ENCODE measurements at places on chromosomes 3 and 15.

DNA sequence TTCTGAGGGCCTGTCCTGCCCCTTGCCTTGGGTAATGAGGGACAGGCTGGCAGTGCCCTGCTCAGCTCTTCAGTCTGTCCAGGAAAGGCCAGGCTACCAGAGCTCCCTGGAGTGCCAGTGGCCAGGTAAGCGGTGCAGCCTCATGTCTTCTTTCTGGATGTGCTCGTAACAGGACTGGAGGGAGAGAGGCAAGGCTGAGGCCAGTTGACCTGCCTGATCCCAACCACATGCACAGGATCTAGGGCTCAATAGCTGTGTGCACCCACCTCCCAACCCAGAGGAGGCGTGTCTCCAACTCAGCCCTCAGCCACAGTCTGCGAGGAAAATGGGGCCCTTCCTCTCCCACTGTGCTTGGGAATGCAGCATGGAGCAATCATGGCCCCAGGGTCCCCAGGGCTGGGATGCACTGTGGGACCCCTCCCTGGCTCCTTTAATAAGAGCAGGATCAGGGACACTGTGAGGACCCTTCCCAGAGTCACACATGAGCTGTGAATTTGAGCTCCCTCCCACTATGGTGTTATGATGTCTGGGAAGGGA, 22.5 kb downstream of the ALS2CL start:
- no peak for DNase-seq

DNA sequence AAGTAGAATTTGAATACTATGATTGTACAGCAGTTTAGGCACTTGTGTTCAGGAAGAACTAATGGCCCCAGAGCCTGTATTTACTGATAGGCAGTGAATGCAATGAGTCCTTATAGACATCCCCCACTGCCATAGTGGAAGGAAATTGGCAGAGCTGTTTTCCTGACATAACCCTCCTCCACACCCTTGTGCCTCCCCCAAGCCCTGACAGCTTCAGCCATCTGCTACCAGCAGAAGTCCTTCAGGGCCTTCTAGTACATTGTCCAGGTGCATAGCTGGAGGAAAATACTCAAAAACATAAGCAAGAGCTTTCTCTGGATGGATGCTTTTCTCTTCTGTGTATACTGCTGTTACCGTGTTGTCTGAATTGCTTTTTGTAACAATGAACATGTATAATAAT, 20.6 kb downstream of the ARHGAP31 start:
- DNase-seq: no peak

- DNase-seq: no peak
Observed at GRCh38 chr3:178593786-178594185, 57.5 kb downstream of the KCNMB2 start.

DNA sequence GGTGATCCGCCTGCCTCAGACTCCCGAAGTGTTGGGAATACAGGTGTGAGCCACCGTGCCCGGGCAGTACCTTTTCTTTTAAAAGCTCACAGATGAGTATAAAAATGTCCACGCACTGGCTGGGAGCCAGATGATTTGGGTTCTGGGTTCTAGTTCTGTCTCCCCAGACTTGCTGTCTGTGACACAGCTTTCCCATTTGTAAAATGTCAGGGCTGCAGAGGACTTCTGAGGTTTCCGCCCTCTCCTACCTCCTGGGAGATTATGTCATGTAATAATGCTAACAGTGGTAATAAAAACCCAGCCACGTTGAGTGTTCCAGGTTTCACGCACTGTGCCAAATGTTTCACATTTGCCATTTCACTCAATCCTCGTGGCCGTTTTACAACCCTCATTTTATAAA, 1.3 kb upstream of the PPP4R2 start:
- no peak for DNase-seq

- no peak for DNase-seq
Observed at GRCh38 chr15:84913360-84913723, 28.9 kb downstream of the SLC28A1 start.

DNA sequence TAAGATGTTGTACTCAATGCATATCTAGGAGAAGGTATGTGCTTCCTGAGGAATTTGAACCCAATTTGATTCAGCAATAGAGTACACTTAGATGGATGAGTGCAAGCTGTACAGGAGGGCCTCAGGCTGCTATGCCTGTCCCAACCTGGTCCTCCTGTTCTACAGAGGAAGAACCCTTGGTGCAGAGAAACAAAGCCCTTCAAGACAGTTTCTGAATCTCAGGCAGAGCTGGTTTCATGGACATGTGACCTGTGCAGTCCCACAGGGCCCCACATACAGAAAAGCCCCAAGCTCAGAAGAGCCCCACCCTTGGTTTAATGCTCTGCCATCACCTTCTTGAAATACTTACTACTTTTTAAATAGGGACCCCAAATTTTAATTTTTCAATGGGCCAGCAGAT, 15.3 kb downstream of the FOXP1 start:
- DNase-seq: no peak

- no peak for DNase-seq
Observed at GRCh38 chr15:91605576-91605975, 247.9 kb upstream of the SLCO3A1 start.

DNA sequence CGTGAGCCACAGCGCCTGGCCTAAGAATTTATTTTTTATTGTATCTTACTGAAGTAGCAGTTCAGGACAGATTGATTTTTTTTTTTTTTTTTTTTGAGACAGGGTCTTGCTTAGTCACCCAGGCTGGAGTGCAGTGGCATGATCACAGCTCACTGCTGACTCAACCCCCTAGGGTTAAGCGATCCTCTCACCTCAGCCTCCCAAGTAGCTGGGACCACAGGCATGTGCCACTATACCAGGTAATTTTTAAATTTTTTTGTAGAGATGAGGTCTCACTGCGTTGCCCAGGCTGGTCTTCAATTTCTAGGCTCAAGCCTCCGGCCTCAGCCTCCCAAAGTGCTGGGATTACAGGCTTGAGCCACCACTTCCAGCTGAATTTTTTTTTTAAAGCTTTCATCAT, 99.8 kb upstream of the HERC1 start:
- peak; percentile 23 for DNase-seq

DNA sequence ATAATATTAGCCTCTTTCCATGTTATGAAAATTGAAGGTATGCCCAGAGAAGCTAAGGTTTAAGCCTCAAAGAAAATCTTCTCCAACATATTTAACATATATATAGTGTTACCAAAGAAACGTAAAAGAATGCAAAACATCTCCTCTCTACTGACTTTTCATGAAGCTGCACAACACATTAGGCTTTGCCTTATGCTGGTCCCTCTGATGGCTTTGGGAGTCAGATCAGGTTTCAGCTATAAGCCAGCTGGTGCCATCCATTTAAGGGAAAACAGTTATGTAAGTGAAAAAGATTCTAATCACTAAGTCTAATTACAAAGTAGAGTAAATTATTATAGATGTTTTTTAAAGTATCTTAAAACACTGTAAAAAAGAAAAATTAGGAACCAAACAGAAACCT, 410.5 kb downstream of the LSAMP start:
- no peak for DNase-seq

- no peak for DNase-seq
Observed at GRCh38 chr3:68306571-68306970, 625.8 kb downstream of the TAFA4 start.

DNA sequence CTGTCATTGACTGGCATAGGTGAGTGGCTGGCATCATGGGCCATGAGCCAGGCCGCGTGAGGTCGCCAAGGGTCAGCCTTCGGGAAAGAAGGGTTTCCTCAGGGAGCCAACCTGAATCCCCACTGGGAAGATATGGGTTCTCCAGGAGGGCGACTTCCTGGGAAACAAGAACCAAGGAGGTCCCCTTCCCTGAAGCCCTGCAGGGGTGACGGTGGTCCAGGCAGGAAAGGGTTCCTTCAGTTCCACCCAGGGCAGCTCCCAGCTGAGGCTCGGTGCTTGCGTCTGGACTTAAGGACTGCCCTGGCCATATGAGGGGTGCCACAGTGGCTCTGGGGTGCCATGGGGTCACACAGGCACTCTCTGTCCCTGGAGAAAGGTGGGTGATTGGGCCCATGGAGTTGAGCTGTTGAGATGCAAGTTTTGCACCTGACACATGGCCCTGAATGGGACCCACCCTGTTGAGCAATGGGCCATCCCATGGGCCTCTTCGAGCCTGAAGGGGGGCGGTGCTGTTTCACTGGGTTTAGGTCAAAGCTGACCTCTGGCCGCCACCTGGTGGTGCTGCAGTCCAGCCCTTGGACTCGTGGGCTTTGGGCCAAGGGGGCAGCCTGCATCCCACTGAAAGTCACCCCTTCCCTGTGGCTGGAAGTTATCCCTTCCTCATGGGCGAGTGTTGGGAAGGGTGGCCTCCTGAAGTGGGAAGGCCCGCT, 228.1 kb downstream of the SNRPN start:
- DNase-seq: no peak

GRCh38 chr3:72011485-72011884, 226.5 kb upstream of the PROK2 start:
- DNase-seq: no peak

GRCh38 chr15:79978260-79978654, 7.3 kb upstream of the BCL2A1 start:
- no peak for DNase-seq

DNA sequence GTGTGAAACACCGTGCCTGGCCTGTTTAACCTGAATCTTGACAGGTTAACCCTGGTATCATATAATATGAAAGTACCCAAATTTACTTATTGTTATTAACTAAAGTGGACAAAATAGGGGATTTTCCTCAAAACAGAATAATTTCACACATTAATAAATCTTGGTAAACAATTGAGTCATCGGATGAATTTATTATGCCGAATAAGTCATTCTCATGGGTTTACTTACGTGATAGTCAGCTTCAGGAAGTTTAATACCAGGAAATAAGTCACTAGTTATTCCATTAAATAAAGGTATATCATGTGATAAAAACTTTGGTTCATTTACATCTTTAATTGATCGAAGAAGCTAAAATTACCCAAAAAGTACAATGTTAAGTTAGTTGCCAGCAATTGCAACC, 99.7 kb downstream of the DNAH12 start:
- no peak for DNase-seq

- no peak for DNase-seq
Observed at GRCh38 chr3:45537970-45538640, 56.4 kb upstream of the LIMD1 start.

GRCh38 chr3:3084890-3085289, 25.3 kb downstream of the IL5RA start:
- DNase-seq: no peak

- no peak for DNase-seq
Observed at GRCh38 chr3:143187111-143187510, 67.5 kb downstream of the CHST2 start.

DNA sequence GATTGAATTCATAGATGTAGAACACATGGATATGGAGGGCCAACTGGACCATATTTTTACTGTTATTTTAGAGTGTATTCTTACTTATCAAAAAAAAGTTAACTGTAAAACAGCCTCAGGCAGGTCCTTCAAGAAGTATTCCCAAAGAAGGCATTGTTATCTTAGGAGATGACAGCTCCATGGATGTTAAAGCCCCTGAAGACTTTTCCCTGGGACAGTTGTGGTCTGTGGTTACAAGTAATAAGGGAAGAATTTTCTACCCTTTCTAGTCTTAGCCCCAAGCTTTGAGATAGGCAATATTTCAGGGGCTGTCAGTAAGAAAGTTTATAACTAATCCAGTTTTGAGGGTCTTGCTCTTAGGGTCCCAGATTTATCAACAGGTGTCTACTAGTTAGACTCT, 62.5 kb downstream of the LRRC49 start:
- no peak for DNase-seq

- no peak for DNase-seq
Observed at GRCh38 chr3:197750858-197751737, 1.4 kb downstream of the FYTTD1 start.

GRCh38 chr3:132722165-132723023, at the start of gene NPHP3:
Gene NPHP3 (minus strand): TSS chr3:132722409. CDS start chr3:132722355, 54 bp downstream.
- DNase-seq: peak; percentile 94

GRCh38 chr15:77239882-77240608, 169.1 kb upstream of the TSPAN3 start:
- DNase-seq: no peak

DNA sequence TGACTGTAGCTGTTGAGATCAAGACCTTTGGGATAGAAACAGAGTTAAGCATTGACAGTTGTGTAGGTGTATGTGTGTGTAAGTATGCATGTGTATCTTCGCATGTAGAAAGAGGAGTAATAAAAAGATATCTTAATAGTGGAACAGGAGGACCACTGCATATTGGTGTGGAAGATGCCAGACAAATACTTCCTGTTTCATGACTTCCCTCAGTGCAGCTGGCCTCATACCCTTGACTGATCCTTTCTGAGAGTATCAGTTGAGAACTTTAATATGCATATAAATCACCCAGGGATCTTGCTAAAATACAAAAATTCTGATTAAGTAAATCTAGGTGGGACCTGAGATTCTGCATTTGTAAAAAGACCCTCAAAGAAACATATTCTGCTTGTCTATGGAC, 8.5 kb upstream of the ZBED2 start:
- no peak for DNase-seq

- DNase-seq: no peak
Observed at GRCh38 chr3:2211568-2211967, 112.9 kb downstream of the CNTN4 start.

DNA sequence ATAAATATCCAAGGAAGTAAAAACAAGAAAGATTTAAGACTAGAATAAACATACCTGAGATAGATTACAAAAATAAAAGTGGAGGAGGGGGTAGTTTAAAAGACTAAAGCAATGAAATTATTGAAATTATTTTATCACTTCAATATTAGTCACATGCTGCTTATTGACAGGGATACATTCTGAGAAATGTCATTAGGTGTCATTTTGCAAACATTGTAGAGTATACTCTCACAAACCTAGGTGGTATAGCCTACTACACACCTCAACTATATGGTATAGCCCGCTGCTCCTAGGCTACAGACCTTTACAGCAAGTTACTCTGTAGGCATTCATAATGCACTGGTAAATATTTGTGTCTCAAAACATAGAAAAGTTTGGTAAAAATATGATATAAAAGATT, 77.1 kb upstream of the MLF1 start:
- no peak for DNase-seq

- no peak for DNase-seq
Observed at GRCh38 chr3:100033184-100033583, 81.1 kb downstream of the FILIP1L start.

DNA sequence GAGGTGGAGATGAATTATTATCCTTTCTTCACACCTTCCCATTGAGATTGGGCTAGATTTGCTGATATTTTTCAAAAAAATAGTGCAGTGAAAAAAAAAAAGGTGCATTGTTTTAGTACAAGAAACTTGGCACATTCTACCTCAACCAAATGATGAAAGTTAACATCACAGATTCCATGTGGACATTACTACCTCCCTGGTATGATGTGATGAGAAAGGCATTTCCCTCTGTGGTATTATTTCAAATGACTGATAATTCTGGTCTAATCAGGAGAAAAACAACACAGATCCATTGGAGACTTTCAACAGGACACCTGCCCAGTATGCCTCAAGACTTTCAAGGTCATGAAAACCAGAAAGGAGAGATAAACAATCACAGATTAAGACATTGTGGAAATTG, 313.4 kb downstream of the BCHE start:
- no peak for DNase-seq

GRCh38 chr3:88626456-88627120, 476.8 kb downstream of the C3orf38 start:
- no peak for DNase-seq

DNA sequence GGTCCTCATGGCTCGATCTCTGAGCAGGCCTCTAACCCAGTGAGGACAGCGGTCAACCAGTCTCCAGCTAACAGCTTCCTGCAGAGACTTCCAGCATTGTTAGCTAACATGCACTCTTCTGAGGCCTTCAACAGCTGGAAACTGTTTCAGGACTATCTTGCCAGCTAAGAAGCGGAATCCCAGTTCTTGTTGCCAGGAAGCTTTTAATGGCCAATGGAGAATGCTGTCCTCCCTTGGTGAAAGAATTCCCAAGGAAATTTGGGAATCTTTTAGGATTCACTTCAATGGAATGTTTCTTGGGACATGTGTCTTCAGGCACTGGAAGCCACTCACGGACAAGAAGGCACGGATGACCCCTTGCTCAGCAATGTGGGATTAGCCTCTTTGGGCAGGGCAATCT, 91.7 kb downstream of the CEMIP start:
- no peak for DNase-seq

Measured in hematopoietic multipotent progenitor cell treated with erythropoietin and hydrocortisone succinate and interleukin-3 and kit ligand, for 17 days (in vitro differentiated cells).